ENCODE measurements at places on chromosomes 4 and X. TPM values are rescaled to one million over a fixed set of nuclear protein-coding genes. Genes with fewer than 3 reads are reported as not detected.

The FREM3 gene
- total RNA-seq, result 0.04 TPM

The SEC24D gene
- total RNA-seq, result 25.8 TPM

The RTL9 gene
- 0.41 TPM for total RNA-seq

The ADGRL3 gene
- total RNA-seq, result 1.9 TPM

The MAGEE2 gene
- total RNA-seq, result not detected

The TMPRSS11D gene
- total RNA-seq, result not detected

The SGMS2 gene
- total RNA-seq, result 73.6 TPM

The NKX3-2 gene
- total RNA-seq, result not detected

The SPANXN3 gene
- not detected for total RNA-seq

The REPS2 gene
- total RNA-seq, result 14.1 TPM

DNA sequence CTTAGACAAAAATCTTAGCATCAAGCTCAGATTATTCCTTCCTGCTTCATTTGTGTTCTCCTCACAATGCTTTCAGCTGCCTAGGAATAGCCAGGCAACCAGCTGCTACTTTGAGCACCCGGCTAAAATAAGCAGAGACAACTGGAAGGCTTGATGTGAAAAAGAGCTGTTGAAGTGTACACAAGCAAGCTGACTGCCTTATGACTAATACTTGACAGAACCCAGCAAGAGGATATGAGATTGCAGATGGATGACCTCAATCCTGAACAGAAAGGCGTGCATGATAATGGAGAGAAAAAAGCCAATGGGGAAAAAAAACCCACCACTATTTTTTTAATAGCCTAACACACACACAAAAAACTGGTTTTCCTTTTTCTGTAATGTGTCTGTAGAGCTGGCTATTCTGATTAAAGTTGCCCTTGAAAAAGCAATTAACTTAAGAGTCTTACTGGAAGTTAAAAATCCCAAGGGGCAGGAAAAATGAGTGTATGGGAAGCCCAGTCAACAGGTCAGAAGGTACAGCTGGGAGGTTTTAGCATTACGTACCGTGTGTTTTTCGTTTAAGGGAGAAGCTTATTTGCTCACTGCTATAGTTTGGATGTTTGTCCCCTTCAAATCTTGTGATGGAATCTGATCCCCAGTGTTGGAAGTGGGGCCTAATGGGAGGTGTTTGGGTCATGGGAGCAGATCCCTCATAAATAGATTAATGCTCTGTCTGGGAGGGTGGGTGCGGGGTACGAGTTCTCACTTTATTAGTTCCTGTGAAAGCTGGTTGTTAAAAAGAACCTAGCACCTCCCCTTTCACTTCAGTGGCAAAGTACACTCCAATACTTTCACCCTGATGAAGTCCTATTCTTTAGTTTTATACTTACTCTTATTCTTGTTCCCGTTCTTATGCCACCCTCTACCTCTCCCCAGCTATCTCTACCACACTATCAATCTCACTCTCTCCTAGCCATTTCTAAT is 37.1 kb upstream of the HERC6 start:
- H3K27ac ChIP-seq, result peak overlapping the region; percentile 80
- no peaks in the 10 kb centered on the region for H3K27me3 ChIP-seq
- DNase-seq, result peak; percentile 61
- H3K4me3 ChIP-seq, result no peak overlapping the region

DNA sequence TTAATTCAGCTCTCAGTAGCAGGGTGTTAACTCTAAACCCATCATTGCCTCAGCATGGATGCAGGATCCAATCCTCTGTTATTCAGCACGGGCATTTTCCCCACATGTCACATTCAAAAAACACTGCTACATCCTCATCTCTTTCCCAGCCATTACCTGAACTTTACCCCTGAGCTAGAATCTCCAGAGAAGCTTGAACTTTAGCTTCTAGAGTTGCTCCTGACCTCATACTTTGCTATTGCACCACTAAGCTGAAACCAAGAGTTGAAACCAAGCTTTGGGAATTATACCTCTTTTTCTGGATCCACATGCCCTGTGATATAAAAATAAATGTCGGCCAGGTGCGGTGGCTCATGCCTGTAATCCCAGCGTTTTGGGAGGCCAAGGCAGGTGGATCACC is 90.7 kb downstream of the SHROOM3 start:
- H3K27me3 ChIP-seq, result no peaks in the 10 kb centered on the region
- H3K36me3 ChIP-seq, result no peaks in the 10 kb centered on the region
- DNase-seq, result no peak
- peak overlapping the region; percentile 26 for H3K27ac ChIP-seq

GRCh38 chr4:184792334-184792733 is 33.4 kb downstream of the ACSL1 start:
- no peaks in the 10 kb centered on the region for H3K27me3 ChIP-seq
- peak overlapping the region; percentile 70 for H3K27ac ChIP-seq
- peaks cover 21% of the 10 kb centered on the region for H3K36me3 ChIP-seq
- no peaks in the 10 kb centered on the region for H3K4me1 ChIP-seq
- DNase-seq, result no peak
- no peak overlapping the region for H3K4me3 ChIP-seq

GRCh38 chr4:100190643-100191600 is 654 bp upstream of the DDIT4L start:
- no peaks in the 10 kb centered on the region for H3K36me3 ChIP-seq
- no peak for DNase-seq
- peak overlapping the region; percentile 86 for H3K4me3 ChIP-seq
- no peaks in the 10 kb centered on the region for H3K27me3 ChIP-seq

GRCh38 chr4:83677656-83678055 is 141.7 kb downstream of the GPAT3 start:
- DNase-seq, result no peak
- no peaks in the 10 kb centered on the region for H3K36me3 ChIP-seq
- H3K27me3 ChIP-seq, result no peaks in the 10 kb centered on the region

- no peak overlapping the region for H3K4me3 ChIP-seq
- H3K27ac ChIP-seq, result no peak overlapping the region
- H3K4me1 ChIP-seq, result no peaks in the 10 kb centered on the region
- H3K27me3 ChIP-seq, result no peaks in the 10 kb centered on the region
- H3K36me3 ChIP-seq, result peaks cover 16% of the 10 kb centered on the region
- DNase-seq, result no peak
Measured at GRCh38 chr4:39330353-39330752, 35.8 kb downstream of the RFC1 start.

GRCh38 chr4:143025081-143025704 is 159.5 kb upstream of the USP38 start:
- DNase-seq, result no peak
- no peaks in the 10 kb centered on the region for H3K27me3 ChIP-seq
- no peaks in the 10 kb centered on the region for H3K4me1 ChIP-seq
- H3K4me3 ChIP-seq, result no peak overlapping the region

DNA sequence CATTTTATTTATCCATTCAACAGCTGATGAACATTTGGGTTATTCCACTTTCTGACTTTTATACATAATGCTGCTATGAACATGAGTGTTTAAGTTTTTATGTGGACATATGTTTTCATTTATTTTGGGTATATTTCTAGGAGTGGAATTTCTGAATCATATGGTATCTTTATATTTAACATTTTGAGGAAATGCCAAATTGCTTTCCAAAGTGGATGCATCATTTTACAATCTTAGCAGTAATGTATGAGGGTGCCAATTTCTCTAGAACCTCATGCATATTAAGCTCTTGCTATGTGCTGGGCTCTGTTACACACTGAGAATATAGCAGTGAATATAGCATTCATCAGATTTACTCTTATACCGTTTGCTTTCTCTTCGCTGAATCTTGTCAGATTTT is 983.7 kb downstream of the STIM2 start:
- no peak overlapping the region for H3K27ac ChIP-seq
- H3K27me3 ChIP-seq, result no peaks in the 10 kb centered on the region
- no peaks in the 10 kb centered on the region for H3K36me3 ChIP-seq
- DNase-seq, result no peak

DNA sequence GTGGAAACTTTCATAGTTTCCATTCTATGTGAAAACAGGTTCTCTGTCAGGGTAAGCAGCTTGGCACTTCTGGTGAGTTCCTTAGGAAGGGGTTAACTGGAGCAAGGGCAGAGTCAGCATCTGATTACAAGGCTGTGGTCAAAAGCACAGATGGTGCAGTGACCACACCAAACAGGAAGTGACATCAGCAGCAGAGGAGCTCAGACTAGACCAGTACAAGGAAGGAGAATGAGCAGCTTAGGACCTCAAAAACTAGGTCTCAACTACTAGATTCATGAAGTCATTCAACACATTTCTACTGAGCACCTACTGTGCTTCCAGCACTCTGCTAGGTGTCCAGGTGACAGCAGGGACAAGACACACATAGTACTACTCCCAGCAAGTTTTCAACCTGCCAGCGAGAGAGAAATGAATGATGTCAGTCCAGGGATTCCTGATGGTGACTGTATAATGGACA is 130.2 kb downstream of the AMELX start:
- no peaks in the 10 kb centered on the region for H3K27me3 ChIP-seq
- H3K36me3 ChIP-seq, result no peaks in the 10 kb centered on the region
- peaks cover 4% of the 10 kb centered on the region for H3K4me1 ChIP-seq
- peak overlapping the region; percentile 16 for H3K27ac ChIP-seq
- no peak overlapping the region for H3K4me3 ChIP-seq

- H3K4me1 ChIP-seq, result no peaks in the 10 kb centered on the region
- H3K27me3 ChIP-seq, result no peaks in the 10 kb centered on the region
- no peak for DNase-seq
- no peak overlapping the region for H3K27ac ChIP-seq
- peaks cover 9% of the 10 kb centered on the region for H3K36me3 ChIP-seq
- H3K4me3 ChIP-seq, result no peak overlapping the region
Measured at GRCh38 chr4:960636-961350, 12.6 kb downstream of the DGKQ start.

GRCh38 chrX:73182502-73183114 is 32.0 kb downstream of the NAP1L2 start:
- no peaks in the 10 kb centered on the region for H3K36me3 ChIP-seq
- no peaks in the 10 kb centered on the region for H3K4me1 ChIP-seq
- no peak overlapping the region for H3K4me3 ChIP-seq

DNA sequence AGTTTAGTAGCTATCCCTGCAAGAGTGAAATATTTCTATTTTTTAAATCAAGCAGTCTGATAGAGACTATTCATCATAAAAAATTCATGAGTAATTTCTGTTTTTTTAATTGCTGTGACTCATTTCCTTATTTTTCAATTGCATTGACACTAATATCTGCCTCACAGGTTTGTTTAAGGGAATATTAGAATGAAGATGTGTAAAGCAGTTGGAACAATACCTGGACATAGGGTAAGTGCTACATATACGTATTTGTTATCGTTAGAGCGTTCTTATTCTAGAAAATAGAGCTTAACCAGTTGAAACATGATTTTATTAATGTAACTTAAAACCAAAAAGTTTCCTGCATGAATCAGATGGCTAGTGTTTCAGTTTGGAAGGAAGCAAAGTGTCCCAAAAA is 2211.3 kb downstream of the PCDH7 start:
- H3K27me3 ChIP-seq, result no peaks in the 10 kb centered on the region
- H3K4me3 ChIP-seq, result no peak overlapping the region
- no peaks in the 10 kb centered on the region for H3K4me1 ChIP-seq
- H3K36me3 ChIP-seq, result no peaks in the 10 kb centered on the region

DNA sequence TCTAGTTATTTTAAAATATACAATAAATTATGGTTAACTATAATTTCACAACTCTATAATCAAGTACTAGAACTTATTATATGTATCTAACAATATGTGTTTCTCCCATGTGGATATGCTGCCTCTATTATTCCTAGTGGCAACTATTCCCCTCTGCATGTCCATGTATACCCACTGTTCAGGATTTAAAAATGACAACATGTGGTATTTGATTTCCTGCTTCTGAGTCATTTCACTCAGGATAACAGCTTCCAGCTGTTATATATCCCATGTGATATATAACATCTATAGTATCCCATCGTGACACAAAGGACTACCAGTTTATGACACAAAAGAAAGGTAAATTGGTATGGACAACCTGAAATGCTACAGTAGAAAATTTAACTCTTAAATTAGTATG is 167.4 kb upstream of the TACR3 start:
- no peak overlapping the region for H3K27ac ChIP-seq
- no peaks in the 10 kb centered on the region for H3K4me1 ChIP-seq
- H3K4me3 ChIP-seq, result no peak overlapping the region
- no peaks in the 10 kb centered on the region for H3K36me3 ChIP-seq

GRCh38 chr4:13541720-13542576 is 2.4 kb downstream of the NKX3-2 start:
- no peak overlapping the region for H3K27ac ChIP-seq
- peaks cover 89% of the 10 kb centered on the region for H3K27me3 ChIP-seq
- H3K4me3 ChIP-seq, result no peak overlapping the region
- no peaks in the 10 kb centered on the region for H3K4me1 ChIP-seq
- no peak for DNase-seq

DNA sequence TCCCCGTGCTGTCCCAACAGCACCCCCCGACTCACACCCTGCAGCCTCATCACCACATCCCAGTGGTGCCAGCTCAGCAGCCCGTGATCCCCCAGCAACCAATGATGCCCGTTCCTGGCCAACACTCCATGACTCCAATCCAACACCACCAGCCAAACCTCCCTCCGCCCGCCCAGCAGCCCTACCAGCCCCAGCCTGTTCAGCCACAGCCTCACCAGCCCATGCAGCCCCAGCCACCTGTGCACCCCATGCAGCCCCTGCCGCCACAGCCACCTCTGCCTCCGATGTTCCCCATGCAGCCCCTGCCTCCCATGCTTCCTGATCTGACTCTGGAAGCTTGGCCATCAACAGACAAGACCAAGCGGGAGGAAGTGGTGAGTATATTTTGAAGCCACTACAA is 5.4 kb downstream of the AMELX start:
- no peak overlapping the region for H3K4me3 ChIP-seq
- DNase-seq, result no peak
- H3K36me3 ChIP-seq, result no peaks in the 10 kb centered on the region
- no peaks in the 10 kb centered on the region for H3K27me3 ChIP-seq

DNA sequence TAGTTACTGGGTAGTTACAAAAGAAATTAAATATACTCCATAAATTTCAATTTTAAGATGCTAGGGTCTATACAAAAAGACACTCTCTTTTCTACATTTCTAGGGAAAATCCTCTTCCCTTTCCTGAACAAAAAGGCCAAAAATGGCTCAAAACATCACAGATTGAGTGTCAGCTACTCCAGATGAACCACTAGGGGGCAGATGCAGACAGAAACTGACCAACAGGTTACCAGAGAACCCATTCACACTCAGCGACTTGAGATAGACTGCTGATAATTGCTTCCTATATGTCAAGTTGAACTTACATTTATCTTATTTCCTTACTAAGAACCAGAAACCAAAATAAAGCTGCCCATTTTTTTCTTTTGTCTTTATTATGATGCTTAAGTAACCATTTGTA is 83.4 kb upstream of the MID1IP1 start:
- H3K36me3 ChIP-seq, result no peaks in the 10 kb centered on the region
- H3K4me3 ChIP-seq, result no peak overlapping the region
- no peak for DNase-seq
- H3K27ac ChIP-seq, result no peak overlapping the region

GRCh38 chrX:372856-373640 is 13.7 kb downstream of the PPP2R3B start:
- peak overlapping the region; percentile 55 for H3K4me3 ChIP-seq
- no peaks in the 10 kb centered on the region for H3K36me3 ChIP-seq
- H3K4me1 ChIP-seq, result peaks cover 44% of the 10 kb centered on the region
- no peaks in the 10 kb centered on the region for H3K27me3 ChIP-seq
- DNase-seq, result no peak
- peak overlapping the region; percentile 95 for H3K27ac ChIP-seq

All from right atrium auricular region (tissue), 2 donors.